ENCODE measurements at places on chromosomes 12 and 14.

GRCh38 chr12:46367351-46368029, 5.1 kb downstream of the SLC38A2 start:
- DNase-seq, result no peak

- peak; percentile 60 for DNase-seq
Observed at GRCh38 chr14:75982266-75983018, 647 bp upstream of the TGFB3 start.

DNA sequence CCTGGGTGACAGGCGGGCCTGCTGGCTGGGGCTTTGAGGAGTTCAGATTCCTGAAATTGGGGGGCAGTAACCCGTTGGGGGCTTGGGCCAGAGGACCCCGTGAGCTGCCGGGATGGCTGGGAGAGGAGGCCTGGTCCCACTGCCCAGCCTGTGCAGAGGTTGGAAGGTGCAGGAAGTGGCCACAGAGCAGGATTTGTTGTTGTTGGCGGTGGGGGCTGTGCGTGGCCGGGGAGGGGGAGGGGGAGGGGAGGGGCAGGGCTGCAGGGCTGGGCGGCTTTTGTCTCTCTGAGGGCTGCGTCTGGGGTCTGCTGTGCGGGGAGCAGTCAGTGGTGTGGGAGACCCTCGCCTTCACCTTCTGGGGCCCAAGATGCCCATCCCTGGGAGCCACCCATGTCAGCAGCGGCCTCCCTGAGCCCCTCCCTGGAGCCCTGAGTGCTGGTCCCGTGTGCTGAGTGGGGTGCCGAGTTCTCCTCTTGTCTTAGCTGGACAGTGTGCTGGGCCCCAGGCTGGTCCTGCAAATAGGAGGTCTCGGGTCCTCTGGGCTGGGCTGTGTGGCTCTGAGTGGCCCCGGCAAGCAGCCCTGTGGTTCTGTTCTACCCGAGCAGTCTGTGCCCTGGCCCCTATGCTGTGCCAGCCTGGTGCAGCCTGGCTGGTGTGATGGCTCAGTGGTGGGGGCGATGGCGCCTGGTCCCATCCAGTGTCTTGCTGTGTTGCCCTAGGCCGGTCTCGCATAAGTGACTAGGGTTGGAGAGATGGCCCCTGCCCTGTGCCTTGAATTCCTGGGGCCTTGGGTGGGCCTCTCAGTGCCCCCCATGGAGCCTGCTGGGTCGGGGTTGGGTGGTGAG, 10.3 kb downstream of the KIF26A start:
- DNase-seq, result no peak

DNA sequence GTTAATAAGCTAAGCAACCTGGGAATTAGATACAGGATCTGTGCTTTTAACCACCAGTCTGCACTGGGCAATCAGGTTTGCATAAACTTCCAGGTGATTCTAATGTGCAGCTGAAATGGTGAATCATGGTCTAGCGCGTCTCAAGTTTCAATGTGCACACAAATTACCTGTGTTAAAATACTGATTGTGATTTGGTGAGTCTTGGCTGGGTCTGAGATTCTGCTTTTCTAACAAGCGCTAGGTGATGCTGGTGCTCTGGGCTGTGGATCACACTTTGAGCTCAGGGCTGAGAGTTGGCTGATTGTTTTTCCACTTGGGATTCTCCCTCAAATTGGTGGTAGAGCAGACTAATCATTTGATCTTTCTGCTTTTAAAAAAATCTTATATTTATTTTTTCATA, 124.8 kb downstream of the C12orf75 start:
- DNase-seq, result no peak

DNA sequence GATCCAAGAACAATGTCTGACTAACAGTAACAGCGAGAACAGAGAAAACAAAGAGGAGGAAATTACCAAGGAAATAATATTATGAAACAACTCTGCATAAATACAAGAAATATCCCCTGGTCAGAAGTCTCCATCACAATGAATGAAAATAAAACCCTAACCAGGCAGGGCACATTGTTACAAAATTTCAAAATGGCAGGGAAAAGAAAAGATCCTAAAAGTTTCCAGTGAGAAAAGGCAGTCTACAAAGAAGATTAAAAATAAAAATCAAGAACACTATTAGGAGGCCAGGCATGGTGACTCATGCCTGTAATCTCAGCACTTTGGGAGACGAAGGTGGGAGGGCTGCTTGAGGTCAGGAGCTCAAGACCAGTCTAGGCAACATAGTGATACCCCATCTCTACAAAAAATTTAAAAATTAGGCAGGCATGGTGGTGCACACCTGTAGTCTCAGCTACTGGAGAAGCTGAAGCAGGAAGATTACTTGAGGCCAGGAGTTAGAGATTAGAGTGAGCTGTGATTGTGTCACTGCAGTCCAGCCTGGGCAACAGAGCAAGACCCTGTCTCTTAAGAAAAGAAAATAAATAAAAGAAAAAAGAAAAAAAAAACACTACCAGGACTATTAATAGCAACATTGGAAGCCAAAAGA, 47.8 kb downstream of the FERMT2 start:
- no peak for DNase-seq

- DNase-seq, result no peak
Observed at GRCh38 chr14:96987086-96987474, 189.9 kb downstream of the VRK1 start.

GRCh38 chr12:119444462-119445044, 110.0 kb downstream of the CCDC60 start:
- DNase-seq, result no peak

DNA sequence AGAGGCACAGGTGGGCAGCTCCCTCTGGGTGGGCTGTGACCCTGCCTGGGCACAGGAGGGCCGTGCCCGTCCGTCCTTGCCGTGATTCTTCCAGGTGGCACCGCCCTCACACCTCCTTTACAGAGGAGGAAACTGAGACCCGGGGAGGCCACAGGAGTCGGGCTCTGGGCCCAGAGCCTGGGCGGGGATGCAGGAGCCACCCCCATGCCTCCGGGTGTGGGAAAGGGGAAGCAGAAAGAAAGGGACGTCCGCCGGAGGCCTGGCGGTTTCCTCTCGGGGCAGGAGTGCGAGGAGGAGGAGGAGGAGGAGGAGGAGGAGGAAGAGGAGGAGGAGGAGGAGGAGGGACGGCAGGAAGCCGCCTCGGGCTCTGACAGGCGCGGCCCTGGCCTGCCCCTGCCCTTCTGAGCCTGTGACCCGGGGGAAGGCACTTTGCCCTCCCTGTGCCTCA, 23.0 kb downstream of the SH2B3 start:
- no peak for DNase-seq

DNA sequence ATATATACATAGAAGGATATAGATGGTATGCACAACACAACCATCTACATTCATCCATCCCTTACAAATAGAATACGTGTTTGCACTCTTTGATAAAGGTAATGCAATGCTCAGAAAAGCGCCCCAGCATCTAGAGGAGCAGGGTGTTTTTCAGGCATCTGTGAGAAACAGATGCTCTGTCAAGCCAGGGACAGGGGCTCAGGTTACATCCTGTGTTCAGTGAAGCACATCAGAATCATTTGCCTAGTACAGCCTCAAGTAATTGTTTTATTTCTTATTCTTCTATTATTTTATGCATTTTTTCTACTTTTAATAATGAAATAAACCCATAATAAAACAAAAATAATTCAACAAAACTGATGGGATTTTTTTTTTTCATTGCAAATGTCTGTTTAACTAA, 50.5 kb upstream of the HIF1A start:
- DNase-seq, result no peak

- peak; percentile 51 for DNase-seq
Observed at GRCh38 chr14:68843471-68844209, 50.8 kb upstream of the ZFP36L1 start.

DNA sequence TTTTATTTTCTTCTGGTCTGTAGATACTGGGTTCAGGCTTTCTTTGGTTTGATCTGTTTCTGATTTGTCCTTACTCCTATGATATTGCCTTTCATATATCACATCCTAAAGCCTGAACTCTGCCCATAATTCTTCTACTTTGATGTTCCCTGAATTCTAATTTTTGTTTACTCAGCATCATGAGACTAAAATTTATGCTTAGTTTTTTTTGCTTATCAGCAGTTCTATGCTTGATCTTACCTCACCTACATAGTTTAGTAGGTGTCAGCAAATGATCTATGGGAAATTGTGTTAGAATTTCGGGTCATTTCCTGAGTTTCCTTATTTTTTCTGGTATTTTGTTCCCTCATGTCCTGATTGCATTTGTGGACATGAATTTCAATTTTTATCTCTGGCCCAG, 94.2 kb downstream of the TMEM117 start:
- no peak for DNase-seq

DNA sequence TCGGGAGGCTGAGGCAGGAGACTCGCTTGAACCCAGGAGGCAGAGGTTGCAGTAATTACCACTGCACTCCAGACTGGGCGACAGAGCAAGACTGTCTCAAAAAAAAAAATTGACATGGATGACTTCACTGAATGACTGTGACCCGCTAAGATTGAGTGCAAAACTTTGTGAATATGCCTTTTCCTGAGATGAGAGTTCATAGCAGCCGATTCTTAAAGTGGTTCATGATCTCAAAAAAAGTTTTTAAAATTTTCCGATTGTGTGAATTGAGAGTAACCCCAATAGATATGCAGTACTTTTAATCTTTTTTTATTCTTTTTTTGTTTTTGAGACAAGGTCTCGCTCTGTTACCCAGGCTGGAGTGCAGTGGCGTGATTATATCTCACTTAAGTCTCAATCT, 1.2 kb downstream of the TCTN1 start:
- no peak for DNase-seq

GRCh38 chr12:91811481-91812287, 334.0 kb downstream of the BTG1 start:
- peak; percentile 49 for DNase-seq

GRCh38 chr12:77152623-77153193, 87.3 kb upstream of the E2F7 start:
- DNase-seq, result no peak

GRCh38 chr12:29299633-29300032, 81.3 kb downstream of the ERGIC2 start:
- no peak for DNase-seq

- no peak for DNase-seq
Observed at GRCh38 chr14:72812292-72812851, 81.5 kb downstream of the DPF3 start.

GRCh38 chr14:105422695-105423487, 3.3 kb downstream of the MTA1 start:
- no peak for DNase-seq

DNA sequence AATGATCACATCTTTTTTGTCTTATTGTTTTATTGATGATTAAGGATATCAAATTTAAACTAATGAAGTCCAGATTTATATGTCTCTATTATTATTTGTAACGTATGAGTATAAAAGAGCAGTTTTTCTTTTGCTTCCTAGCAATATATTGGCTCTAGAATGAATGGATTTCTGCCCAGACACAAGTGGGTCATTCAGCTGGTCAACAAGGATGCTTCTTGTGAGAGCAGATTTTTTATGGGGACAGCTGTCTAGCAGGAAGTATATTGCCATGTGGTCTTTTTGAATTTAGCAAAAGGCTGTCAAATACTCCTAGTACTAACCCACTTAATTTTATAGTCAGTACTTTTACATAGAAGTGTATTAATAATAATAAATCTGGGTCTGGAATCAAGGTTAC, 1071.1 kb upstream of the FLRT2 start:
- no peak for DNase-seq

- DNase-seq, result no peak
Observed at GRCh38 chr12:62658910-62659309, 192.3 kb downstream of the MON2 start.

DNA sequence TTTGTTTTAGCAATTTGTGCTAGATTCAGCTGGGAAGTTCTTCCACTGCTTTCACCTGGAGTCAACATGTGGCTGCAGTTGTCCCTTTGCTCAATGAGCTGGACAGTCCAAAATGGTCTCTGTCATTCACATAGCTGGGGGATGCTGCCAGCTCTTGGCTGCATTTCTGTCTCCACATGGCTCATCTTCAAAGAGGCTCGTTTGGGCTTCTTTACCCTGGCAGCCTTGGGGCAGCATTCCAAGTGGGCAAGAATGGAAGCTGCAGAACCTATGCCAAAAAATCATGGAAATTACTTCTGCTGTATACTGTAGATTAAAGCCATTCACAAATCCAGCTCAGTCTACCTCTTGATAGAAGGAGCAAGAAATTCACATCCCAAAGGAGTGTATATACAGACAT, 199.1 kb downstream of the SLC5A8 start:
- DNase-seq, result no peak

- DNase-seq, result peak; percentile 40
Observed at GRCh38 chr12:108856428-108857157, 790 bp downstream of the SSH1 start.

DNA sequence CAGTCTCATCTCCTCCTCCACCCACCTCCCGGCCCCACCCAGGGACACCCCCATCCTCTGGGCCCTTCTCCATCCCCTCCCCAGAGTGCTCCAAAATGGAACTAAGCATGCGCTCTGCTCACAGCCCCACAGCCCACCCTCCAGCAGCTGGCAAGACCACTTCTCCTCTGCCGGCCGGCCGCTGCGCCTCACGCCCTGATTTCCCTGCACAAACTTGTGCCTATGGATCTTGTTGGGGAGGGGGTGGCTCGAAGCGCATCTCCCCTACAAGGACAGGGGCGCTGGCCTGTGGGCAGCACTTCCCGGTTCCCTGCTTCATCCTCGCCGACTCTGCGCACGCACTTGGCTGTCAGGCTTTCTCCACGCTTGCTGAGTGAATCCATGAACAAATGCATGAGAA, 19.5 kb upstream of the NUDT14 start:
- no peak for DNase-seq

- DNase-seq, result no peak
Observed at GRCh38 chr12:112328456-112329124, 53.6 kb downstream of the HECTD4 start.

GRCh38 chr14:83909507-83909906, 1620.4 kb upstream of the FLRT2 start:
- no peak for DNase-seq

DNA sequence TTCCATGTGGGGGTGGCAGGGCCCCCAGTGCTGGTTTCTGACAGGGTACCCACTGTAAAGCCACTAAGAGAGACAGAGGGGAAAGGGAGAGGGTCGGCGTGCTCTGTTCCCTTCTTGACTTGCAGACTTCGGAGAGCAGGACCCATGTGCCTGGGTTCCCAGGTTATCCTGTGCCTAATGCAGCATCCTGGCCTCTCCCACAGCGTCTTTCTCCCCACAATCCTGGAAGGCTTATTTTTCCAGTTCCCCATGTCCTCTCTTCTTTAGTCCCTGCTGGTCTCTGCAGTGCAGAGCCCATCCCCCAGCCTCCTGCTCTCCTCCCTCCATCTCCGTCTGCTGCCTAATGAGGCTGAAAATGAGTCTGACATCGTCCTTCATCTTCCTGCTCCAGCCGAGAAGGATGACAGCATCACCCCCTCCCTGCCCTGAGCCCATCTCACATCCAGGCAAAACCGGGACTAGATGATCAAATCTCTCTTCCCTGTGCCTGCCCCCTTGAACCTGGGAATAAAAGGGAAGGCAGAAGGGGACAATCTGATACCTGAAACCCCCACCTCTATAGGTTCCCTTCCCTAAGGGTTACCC, 15.1 kb downstream of the CALCOCO1 start:
- no peak for DNase-seq

GRCh38 chr12:111390910-111391309, 14.8 kb upstream of the SH2B3 start:
- no peak for DNase-seq

GRCh38 chr12:131095826-131096680, 142.3 kb downstream of the ADGRD1 start:
- DNase-seq, result no peak

GRCh38 chr12:12495536-12495935, 67.1 kb downstream of the DUSP16 start:
- no peak for DNase-seq

GRCh38 chr14:54189333-54189732, 207.5 kb upstream of the CDKN3 start:
- DNase-seq, result no peak

- no peak for DNase-seq
Observed at GRCh38 chr12:101696251-101697196, 916 bp upstream of the CHPT1 start.

GRCh38 chr12:55057481-55057880, 37.7 kb downstream of the NEUROD4 start:
- DNase-seq, result no peak
